ENCODE measurements at places on chromosomes 5 and 9. TPM values are rescaled to one million over a fixed set of nuclear protein-coding genes. Genes with fewer than 3 reads are reported as not detected.

CER1 gene
- not detected for total RNA-seq

CENPP gene
- total RNA-seq: 6.8 TPM

DOCK8 gene
- 160 TPM for total RNA-seq

SAXO1 gene
- total RNA-seq: not detected

IL7R gene
- total RNA-seq: 1,128 TPM

LCN1 gene
- total RNA-seq: not detected

TNC gene
- total RNA-seq: not detected

CYLC2 gene
- total RNA-seq: not detected

PCDHB2 gene
- total RNA-seq: 0.25 TPM

IFNA13 gene
- not detected for total RNA-seq

KIF24 gene
- 0.12 TPM for total RNA-seq

SLC34A1 gene
- 0.40 TPM for total RNA-seq

PCDHB3 gene
- not detected for total RNA-seq

CCL27 gene
- total RNA-seq: not detected

CDKN2B-AS1 gene
- 1.7 TPM for total RNA-seq

DNA sequence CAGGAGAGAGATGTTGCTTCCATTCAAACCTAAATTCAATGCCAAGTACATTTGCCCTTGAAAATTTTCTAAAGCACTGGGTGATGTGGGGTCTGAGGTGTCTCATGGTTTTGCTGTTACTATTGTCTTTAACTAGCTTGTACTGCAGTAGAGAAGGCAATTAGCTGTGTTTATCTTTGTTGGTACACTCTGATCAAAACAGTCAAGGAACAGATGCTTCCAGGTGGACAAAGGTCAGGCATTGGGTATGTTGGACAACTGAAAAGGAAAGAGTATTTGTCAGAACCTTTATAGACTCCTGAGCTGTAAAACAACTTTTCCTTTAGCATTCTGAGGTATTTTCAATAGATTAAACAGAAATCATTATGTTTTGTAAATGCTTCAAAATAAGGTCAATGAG, 2228.7 kb upstream of the WWC1 start:
- no peak for DNase-seq

- DNase-seq: no peak
These were observed 123.8 kb downstream of the FGF18 start for GRCh38 chr5:171543148-171543815.

DNA sequence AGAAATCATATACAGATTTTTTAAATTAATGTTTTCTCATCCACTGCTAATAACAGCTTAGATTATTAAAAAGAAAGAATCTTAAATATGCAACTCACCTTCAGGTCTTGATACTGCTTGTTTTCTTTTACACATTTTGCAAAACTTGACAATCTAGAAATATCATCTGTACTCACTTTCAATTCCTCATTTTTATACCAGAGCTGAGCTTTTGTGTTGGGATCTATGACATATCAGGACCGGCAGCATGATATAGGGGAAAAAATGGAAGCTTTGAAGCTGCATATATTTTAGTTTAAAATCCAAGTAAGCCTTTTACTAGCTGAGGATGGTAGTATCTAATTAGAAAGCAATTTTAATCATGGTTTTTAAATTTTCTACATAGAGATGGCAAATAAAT, 75.7 kb upstream of the SMARCA2 start:
- DNase-seq: no peak

DNA sequence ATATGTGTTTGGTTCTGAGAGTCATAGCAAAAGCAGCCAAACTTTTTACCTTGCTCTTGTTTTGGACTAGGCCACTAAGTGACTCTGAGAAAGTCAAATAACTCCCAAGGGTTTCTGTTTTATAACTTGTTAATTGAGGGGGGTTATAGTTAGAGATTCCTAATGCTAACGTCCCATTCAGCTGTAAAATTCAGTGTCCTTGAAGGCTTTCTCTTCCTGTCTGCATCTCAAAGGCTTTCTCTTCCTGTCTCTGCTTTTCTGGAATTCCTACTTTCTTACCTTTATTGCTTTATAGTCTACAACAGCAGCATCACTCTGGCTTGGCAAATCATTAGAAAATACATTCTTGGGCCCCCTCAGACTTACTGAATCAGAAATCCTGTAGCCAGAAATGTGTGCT, 479.5 kb upstream of the SEMA6A start:
- DNase-seq: no peak

- no peak for DNase-seq
These were observed 615.6 kb downstream of the ZNF608 start for GRCh38 chr5:124130816-124131215.

GRCh38 chr9:17752021-17752420, 173.2 kb downstream of the SH3GL2 start:
- no peak for DNase-seq

GRCh38 chr5:36407396-36407795, 105.7 kb upstream of the RANBP3L start:
- DNase-seq: no peak

DNA sequence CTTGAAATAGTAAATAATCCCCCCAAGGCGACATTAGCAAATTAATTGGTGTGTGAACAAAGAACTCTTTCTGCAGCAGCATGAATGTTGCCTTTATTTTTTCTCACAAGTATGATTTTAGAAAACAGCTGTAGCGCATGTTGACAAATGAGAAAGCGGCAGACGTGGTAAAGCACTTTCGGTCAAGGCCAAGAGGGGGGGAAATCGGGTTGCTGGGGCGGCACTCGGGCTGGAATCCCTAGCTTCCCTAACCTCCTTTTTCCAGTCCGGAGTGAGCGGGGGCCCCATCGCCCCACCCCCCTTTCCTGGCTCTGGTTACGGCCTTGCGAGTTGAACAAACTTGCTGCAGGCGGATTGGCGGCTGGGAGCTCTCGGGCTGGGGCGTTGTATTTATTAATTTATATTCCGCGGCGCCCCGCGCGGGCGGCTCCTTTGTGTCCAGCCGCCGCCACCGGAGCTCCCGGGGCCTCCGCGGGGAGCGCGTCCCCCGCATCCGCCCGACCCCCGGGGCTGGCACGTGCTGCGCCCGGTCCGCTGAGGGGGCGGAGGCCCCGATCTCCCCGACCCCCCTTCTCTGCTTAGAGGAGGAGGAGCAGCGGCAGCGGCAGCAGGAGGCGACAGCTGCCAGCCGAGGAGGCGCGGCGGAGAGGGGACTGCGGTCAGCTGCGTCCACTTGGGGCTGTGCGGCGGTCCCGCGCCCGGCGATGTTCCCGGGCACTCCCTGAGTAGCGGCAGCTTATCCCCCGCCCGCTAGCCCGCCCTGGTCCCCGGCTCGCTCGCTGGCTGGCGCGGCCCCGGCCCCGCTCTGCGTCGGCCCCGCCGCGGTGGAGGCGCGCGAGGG, at the start of gene RHOBTB3:
Gene RHOBTB3, plus strand, starts transcription at position 607 of the 841 bp plus-strand sequence. CDS start 347 bp downstream, outside the sequence.
- DNase-seq: peak; percentile 14

DNA sequence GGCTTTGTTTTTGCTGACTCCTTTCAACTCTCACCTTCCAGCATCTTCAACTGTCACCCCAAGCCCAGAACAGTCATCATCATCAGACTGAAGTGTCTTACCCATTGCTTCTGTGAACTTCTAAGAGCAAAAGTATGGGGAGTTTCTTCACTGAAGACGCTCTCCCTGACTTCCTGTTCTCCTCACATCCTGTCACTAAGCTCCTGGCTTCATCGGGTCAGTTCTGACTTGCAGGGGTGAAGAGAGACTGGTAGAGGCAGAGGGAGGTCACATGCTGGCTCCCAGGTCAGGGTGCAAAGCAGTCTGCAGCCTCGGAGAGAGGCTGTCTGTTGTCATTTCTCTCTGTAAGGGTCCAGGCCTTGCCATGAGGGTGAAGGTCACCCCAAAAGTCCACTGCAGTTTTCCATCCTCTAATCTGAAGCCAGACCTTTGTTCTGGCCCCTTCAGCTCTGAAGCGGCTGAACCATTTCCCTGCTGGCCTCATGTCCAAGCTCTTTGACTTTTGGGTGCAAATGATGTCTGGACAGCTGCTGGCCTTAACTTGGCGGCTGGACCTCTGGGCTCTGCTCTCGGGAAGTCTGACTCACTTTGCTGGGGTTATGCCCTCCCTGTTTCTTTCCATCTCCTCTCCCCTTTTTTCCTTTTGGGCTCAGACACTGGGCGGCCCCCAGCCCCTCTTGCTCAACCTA, 305.0 kb downstream of the RAB3C start:
- no peak for DNase-seq

DNA sequence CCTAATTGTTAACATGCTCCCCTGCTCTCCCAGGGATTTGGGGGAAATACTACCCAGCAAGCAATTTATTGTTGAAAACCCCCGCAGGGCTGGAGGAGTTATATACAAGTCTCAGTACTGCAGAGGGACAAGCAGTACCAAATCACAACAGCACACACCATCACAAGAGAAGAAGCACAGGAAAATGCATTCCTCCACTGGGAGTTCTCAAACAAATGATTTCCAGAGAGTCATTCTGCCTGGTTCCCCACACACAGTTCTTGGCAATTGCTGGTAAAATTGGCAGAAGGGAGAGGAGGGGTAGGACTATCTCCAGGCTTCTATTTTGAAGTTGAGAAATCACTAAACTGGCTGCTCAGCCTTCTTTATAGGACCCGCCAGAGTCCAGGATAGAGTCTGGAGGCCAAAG, 16.8 kb downstream of the SIL1 start:
- DNase-seq: no peak

GRCh38 chr9:108016446-108016845, 526.9 kb upstream of the KLF4 start:
- no peak for DNase-seq

DNA sequence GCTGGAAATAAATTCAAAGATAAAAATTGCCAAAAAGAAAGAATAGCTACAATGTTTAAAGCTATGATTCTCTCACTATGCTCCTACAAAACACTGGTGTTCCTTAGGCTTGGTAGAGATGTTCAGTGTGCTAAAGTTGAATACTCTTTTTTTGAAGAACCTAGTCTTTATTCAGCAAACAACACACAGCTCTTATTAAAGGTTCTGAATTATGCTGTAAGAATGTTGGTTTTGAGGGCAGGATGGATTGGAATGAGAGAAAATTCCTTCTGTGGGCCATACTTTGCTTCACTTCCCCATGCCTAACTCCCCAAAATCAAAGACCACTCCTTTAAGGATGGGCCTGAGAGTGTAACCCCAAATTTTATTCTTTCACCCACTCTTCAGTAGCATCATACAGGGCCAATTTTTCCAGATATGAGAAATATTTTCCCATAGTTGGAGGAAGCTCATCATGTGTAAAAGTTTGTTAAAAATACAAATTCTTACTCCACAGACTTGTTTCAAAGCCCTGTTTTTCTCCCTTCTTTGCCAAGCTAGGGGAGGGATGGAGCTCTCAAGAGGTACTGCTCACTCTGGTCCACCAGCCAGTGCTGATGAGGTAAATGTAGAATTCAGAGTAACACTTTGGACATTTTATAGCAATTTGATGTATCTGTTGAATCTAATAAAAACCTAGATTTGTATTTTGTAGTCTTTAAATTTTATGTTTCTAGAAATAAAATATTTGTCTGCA, 99.3 kb downstream of the GDNF start:
- DNase-seq: no peak

- peak; percentile 6 for DNase-seq
These were observed at the start of gene HAVCR2 for GRCh38 chr5:157108976-157109375. TSS of gene HAVCR2 (minus strand) at chr5:157109044. CDS start at chr5:157108983, 61 bp downstream.

GRCh38 chr5:55385227-55385626, 77.4 kb downstream of the MTREX start:
- DNase-seq: no peak

GRCh38 chr9:71955300-71955915, 44.0 kb downstream of the C9orf85 start:
- no peak for DNase-seq

DNA sequence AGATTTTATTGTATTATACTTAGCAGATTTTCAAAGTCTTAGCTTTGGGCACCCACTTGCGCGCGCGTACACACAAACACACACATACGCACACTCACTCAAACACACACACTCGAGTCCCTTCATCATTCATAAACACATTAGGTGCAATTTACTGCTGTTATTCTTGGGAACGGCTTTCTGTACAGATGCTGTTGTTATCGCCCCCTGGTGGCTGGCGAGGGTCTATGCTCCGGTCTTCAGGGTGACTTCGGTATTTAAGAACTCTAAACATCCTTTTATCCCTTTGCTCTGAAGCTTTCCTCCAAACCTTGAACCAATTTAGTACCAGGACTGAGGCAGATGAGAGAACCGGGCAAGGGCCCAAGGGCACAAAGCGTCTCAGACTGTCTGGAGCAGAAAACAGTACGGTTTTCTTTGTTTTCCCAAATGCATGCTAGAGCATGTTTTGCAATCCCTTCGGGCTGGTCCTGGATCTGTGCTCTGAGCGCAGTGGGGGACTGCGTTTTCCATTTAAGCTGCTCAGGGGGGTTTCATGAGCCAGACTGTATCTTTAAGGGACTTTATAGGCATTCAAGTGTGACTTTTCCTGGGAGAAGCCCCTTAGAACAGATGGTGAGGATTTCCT, 1.7 kb upstream of the SLIT3 start:
- DNase-seq: no peak

- peak; percentile 67 for DNase-seq
These were observed 20.3 kb downstream of the CCDC187 start for GRCh38 chr9:136283291-136284235.

DNA sequence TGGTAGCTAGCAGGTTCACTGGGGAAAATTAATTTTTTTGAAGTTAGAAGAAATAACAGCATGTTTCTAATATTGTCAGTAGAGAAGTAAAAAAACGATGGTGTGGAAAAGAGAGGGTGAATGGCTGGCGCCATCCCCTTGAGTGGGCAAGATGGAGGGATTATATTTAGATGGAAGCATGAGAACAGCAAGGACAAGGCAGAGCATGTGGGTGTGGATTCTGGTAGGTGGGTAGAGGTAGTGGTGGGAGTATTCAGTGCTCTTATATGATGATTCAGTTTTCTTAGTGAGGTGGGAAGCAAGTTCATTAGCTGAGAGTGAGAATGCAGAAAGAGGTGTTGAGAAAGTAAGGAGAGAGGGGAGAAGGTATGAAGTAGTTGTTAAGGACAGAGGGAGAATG, 188.1 kb downstream of the GABRB2 start:
- DNase-seq: no peak

DNA sequence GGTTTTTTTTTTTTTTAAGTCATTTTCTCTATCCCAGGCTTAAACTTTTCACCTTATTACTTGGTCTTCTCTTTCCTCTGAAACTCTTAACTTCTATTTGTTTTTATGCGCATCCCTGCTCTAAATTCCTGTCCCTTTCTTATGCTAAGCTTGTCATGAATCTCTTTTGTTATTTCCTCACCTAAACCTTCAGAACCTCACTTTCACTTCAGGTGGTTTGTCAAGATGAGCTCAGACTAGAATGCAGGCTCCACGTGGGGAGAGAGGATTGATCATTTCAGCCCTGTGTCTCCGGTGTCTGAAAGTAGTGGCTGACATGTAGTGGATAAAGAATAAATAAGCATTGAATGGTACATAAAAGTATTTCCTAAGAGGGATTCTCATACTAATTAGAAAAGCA, 63.6 kb downstream of the ANXA1 start:
- no peak for DNase-seq

DNA sequence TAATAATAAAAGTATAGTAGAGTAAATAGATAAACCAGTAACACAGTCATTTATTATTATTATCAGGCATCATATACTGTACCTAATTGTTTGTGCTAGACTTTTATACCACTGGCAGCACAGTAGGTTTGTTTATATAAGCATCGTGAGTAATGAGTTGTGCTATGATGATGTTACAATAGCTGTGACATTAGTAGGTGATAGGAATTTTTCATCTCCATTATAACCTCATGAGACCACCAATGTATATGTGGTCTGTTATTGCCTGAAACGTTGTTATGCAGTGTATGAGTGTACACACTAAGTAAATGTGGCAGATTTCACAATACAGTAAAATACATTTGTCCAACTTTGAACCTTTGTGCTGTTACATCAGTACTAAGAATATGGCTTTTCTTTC, 72.7 kb upstream of the SPATA31D4 start:
- DNase-seq: no peak
